Upper lobe of left lung (tissue), 6 donors: ENCODE measurements at places on chromosomes 6 and 20. TPM values are rescaled to one million over a fixed set of nuclear protein-coding genes. Genes with fewer than 3 reads are reported as not detected.
A peak's percentile ranks its signal among the peaks of the same experiment; 100 is the strongest.

DNA sequence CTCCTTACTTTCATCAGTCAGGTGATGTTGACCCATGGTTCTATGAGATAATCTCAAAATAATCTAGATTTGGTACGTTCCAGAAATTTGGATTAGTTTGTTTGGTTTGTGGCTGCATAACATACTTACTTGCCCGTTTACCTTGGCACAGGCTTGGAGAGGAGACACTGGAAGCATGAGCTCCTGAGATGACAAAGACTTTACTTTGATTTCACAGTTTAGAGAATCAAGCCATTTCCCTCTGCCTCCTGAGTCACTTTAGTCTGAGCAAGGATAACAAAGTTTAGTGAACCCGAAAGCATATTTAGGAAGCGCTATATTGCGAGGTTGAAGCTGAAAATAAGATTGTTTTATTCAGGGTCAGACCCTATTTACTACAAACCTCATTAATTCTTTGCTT is 643.4 kb downstream of the QKI start:
- DNase-seq: no peak
- H3K27ac ChIP-seq: no peak overlapping the region
- no peaks in the 10 kb centered on the region for H3K4me1 ChIP-seq
- H3K36me3 ChIP-seq: no peaks in the 10 kb centered on the region
- H3K27me3 ChIP-seq: no peaks in the 10 kb centered on the region

DNA sequence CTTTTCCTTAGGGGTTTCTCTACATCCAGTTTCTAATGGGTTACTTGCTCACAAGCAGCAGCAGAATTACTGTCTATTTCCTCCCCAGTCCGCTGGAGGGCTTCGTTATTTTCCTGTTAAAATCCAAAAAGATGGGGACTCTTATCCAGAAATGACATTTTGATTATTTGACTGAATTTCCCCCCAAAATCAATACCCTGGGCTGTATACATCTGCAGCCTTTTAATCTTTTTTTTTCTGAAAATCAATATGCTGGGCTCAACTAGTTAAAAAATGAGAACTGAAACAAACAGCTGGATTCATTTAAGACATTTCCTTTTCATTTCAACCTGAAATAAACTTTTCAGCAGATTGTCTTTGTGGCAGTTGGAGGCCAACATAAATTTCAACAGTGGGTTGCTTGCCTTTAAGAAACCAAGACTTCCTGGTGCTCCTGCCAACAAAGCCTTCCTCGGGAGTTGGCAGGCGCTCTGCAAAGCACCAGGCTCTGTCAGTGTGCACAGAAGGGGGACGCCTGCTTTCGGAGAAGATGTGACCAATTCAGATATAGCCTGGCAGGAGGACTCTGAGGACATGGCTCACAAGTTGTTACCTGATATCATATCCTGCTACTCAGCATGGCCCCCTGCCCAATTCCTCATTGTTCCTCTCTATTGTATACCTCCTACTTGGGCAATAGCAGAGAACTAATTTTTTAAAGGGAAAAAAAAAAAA is 204.7 kb upstream of the ARG1 start:
- H3K4me1 ChIP-seq: peaks cover 8% of the 10 kb centered on the region
- H3K4me3 ChIP-seq: no peak overlapping the region
- H3K36me3 ChIP-seq: no peaks in the 10 kb centered on the region
- peak; percentile 66 for DNase-seq
- no peak overlapping the region for H3K27ac ChIP-seq

DNA sequence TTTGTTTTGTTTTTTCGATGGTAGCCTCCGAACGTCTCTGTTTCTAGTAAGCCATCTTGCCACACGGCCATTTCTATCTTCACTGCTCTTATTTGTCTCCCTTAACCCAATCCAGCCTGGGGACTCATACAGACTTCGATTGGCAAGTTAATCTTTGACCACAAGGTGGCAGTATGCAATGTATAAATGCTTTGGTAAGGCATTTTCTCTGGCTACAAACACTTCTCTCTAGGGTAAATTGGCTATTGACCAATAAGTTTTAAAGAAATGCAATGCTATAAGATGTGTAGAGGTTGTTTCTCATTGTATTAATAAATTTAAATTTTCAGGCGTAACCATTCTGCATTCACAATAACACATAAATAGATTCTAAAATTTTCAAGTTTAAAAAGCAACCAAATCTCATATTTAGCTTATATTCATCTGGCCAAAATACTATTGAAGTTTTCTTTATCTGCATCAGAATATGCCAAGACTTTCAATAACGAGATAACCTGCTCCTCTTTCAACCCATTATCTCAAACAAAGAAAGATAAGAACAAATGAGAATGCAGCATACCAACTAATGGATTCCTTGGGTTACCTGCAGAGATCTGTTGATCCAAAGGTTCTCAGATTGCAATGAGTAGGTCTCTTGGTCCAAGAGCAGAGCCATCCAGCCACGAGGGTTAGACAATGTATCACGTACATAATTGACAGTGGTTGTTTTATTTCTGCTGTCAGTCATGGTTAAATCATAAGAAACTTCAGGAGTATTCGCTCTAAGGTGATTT is 231.9 kb downstream of the PKHD1 start:
- no peak for DNase-seq
- no peaks in the 10 kb centered on the region for H3K27me3 ChIP-seq
- no peak overlapping the region for H3K27ac ChIP-seq
- H3K36me3 ChIP-seq: no peaks in the 10 kb centered on the region

DNA sequence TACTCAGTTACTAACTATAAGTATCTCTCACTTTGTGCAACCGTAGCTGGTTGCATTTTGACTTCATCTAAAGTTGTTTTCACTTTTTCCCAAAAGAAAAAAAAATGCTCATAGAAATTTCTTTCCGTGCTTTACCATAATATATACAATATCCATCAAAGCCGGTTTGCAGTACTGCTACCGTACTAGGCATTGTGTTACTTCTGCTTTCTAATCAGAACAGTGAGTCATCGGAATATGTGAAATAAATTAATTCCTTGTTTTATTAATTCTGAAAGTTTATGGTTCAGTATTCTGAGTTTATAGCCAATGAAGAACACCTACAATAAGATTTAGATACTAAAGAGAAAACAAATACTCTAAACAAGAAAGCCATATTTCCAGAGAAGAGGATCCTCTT is 72.5 kb downstream of the TNFRSF21 start:
- no peaks in the 10 kb centered on the region for H3K27me3 ChIP-seq
- no peak for DNase-seq
- no peak overlapping the region for H3K27ac ChIP-seq
- no peak overlapping the region for H3K4me3 ChIP-seq

- H3K36me3 ChIP-seq: no peaks in the 10 kb centered on the region
- H3K27ac ChIP-seq: no peak overlapping the region
- no peaks in the 10 kb centered on the region for H3K4me1 ChIP-seq
- H3K27me3 ChIP-seq: no peaks in the 10 kb centered on the region
These were observed 12.6 kb downstream of the ID4 start for GRCh38 chr6:19849755-19850154.

- no peak overlapping the region for H3K4me3 ChIP-seq
- H3K4me1 ChIP-seq: peaks cover 4% of the 10 kb centered on the region
- H3K27me3 ChIP-seq: no peaks in the 10 kb centered on the region
- no peak overlapping the region for H3K27ac ChIP-seq
- peaks cover 25% of the 10 kb centered on the region for H3K36me3 ChIP-seq
These were observed 14.3 kb upstream of the MAP1LC3A start for GRCh38 chr20:34544109-34544796.

GRCh38 chr6:163962627-163963117 is 548.2 kb downstream of the QKI start:
- no peaks in the 10 kb centered on the region for H3K4me1 ChIP-seq
- no peak for DNase-seq
- H3K36me3 ChIP-seq: no peaks in the 10 kb centered on the region
- no peaks in the 10 kb centered on the region for H3K27me3 ChIP-seq

DNA sequence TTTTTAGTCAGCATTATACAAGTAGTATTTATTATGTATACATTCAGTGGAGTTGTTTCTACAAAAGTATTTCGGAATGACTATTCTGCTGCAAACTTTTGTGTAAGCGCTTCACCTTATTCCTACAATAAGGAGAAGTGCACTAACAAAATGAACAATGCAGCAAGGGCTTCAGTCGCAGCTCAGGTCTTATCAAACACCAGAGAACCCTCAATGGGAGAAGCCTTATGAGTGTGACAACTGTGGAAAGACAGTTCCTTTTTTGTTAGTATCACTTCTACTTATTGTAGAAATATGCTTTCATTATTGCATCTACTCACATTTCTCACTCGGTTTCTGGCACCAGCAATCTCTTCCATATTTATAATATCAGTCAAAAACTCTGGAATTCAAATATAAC is 18.8 kb downstream of the ZKSCAN3 start:
- H3K27me3 ChIP-seq: no peaks in the 10 kb centered on the region
- H3K4me1 ChIP-seq: no peaks in the 10 kb centered on the region
- H3K4me3 ChIP-seq: no peak overlapping the region

DNA sequence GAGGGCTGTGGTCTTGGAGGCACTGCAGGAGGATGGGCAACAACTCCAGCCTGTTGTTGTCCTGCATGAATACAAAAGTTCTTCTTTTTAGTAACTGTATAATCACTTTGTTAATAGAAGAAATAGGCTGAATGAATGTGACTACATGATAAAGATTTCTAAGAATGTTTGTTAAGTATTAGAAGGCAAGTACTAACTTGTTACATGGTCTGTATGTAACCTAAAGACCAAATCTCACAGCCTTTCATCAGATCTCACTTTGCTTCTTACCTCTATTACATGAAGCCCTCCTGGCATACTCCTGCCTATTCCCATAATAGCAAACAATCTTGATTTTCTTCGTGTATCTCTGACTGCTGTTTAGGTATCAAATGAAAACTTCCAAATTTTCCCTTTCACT is 73.4 kb downstream of the REPS1 start:
- no peak overlapping the region for H3K27ac ChIP-seq
- no peaks in the 10 kb centered on the region for H3K27me3 ChIP-seq
- H3K4me1 ChIP-seq: no peaks in the 10 kb centered on the region
- H3K36me3 ChIP-seq: peaks cover 7% of the 10 kb centered on the region

Gene RIMS1
- 4.1 TPM for total RNA-seq

Gene ENPP5
- total RNA-seq: 8.4 TPM

Gene CTCFL
- total RNA-seq: 0.17 TPM

Gene DNAH8
- total RNA-seq: under 0.01 TPM
